GM04504 (cell line): ENCODE measurements at places on chromosomes 12 and 14.

DNA sequence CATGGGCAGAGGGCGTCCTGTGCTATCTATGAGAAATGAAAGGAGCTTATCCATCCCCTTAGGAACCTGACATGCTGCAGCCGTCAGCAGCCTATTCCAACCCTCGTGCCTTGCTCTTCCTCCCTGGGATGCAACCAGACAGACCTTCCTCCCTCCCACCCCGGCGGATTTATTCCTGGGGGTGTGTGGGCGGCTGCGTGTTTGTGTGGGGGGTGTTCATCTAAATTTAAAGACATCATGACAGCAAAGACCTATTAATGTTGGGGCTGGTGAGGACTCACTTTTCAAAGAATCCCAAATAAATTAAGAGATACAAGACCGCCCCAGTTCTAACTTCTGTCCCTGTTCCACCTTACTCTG is 52.0 kb downstream of the WSCD2 start:
- DNase-seq, result no peak

- DNase-seq, result no peak
Measured at GRCh38 chr12:13979772-13980378, 1.5 kb downstream of the GRIN2B start.

GRCh38 chr12:262817-263216 is at the start of gene SLC6A13:
Gene SLC6A13 (minus strand): TSS chr12:262836. CDS start chr12:260052, 2,784 bp downstream.
- no peak for DNase-seq

DNA sequence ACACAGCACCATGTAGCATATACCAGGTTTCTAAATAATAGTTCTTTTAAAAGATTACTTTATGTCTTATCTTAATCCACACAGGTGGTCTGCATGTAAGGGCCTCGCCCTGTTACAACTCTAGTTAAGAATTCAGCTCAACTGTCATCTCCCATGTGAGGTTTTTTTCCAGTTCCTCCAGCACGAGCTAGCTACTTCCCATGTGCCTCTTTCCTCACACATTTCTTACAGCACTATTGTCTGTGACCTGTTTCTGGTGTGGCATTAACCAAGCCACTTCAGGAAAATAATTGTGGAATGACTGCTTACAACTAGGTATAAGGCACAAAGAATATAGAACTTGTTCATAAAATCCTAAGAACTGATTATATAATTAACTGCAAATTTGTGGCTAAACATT is 65.5 kb downstream of the SH2B3 start:
- no peak for DNase-seq

- no peak for DNase-seq
Measured at GRCh38 chr12:12975322-12976077, 23.5 kb upstream of the GPRC5D start.

DNA sequence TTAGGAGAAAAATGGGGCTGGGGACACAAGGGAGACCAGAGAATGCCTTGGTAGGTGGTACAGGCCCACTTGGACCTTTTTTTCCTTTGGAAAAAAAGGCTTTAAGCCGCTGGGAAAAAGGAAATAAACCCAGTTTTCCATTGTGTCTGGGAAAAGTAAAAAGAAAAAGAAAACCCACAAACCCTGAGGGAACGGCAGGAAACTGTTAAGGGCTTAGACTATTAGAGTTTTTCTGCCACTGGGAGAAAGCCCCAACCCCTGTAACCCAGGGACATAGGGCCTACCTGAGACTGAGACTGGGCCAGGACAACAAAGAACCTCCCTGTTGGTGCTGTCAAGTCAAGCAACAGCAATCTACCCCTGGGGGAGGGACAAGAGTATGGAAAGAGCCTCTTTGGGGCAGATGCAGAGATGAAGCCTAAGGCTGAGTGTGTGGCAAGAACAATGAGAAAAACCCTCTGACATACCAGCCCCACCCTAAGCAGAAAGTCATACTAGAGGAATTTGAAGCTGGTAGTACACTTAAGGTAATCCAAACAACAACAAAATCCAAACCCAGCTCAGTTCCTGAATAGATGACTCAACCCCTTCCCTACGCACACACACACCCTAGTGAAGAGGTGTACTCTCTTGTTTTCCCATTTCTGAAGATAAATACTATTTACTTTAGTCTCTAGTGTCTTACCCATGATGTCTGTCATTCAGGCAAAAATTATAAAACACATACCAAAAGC is 22.8 kb downstream of the ATF1 start:
- DNase-seq, result peak; percentile 79

DNA sequence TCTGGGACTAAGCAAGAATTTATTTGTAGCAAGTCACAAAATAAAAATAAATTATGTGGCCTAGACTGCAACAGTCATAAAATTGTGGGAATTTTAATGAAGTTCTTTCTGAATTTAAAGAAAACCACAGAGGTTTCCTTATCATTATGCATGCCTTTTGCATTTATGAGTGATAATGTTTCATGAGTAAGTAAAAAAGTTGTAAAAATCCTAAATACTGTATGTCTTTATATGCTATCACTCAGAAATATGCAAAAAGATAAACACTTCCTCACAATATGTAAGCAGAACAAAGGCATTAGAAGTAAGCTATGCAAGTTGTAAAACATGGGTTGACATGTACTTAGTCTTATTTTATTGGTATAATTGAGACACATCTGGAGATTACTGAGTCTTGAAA is 239.4 kb upstream of the PDE3A start:
- peak; percentile 9 for DNase-seq

DNA sequence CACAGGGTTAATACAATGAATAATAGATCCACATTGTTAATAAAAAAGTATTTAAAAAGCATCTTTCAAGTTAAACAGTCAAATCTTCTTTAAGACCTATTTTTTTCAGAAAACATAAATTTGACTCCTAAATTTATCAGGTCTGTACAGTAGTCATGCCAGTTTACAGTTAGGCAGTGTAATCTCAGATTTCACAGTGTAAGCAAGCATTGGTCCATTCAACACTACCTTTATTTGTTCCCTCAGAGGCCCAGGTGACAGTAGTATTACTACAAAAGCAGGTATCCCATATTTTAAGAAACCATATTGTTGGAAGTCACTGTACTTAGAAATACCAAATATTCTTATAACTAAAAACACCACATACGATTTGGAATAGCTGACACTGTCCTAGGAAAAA is 6.1 kb downstream of the ATP2B1 start:
- no peak for DNase-seq

DNA sequence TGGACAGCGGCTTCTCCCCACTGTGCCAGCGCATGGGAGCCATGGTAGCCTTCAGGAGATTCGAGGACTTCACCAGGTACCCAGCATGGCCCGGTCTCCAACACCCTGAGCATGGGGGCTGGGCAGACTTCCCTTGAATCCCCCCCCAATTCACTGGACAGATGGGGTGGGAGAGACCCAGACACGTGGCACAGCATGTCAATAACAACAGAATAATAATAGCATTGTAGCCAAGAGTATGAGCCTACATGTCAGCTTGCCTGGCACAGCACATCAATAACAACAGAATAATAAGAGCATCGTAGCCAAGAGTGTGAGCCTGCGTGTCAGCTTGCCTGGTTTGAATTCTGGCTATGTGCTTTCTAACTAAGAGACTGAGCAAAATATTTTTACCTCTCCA is 76.4 kb downstream of the FOXN4 start:
- no peak for DNase-seq

DNA sequence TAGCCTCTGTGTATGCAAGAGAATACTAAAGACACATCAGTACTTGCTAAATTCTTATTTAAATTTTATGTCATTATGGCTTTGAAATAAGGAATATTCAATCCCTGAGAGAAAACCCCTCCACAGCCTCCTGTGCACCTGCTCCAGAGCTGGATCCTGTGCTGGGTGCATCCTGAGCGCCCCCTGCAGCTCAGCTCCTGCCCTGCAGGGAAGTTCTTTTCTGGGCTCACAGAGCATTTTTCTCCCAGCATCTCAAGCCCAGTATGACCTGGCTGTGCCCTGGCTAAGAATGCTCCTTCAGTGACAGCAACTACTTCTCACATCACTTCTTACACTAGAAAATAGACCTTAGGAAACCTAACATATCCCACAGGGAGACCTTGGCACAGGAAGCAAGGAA is 1211.7 kb downstream of the TMEM121 start:
- no peak for DNase-seq

DNA sequence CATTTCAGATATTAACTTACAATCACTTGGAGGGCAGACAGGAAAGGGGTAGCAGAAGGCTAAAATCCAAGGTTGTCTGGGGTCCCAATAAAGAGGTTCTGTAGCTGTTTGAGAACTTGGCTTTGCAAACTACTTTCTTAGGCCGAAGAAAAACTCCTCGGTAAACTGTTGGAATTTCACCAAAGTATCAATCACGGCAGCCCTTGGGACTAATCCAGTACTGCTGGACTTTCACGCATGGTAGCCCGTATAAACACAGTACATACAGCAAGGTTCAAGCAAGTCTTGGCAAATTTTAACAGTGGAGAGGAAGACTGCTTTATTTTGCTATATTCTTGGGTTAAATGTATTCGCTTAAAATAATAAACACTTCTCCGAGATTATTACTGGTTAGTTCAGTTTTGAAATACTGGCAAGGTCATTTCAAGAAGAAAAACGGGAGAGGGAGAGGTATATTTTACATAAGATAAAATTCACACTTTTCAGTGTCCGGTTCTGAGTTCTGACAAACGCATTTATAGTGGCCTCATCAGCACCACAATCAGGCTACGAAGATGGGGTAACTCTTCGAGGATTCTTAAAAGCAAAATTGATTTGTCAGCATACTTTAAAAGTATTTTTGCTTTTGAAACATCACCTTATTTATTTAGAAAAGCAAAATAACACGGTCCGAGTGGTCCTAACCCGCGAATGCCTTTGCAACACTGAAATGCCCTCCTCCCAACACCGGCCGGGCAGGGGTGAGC is 1.3 kb downstream of the SETD3 start:
- DNase-seq, result no peak

DNA sequence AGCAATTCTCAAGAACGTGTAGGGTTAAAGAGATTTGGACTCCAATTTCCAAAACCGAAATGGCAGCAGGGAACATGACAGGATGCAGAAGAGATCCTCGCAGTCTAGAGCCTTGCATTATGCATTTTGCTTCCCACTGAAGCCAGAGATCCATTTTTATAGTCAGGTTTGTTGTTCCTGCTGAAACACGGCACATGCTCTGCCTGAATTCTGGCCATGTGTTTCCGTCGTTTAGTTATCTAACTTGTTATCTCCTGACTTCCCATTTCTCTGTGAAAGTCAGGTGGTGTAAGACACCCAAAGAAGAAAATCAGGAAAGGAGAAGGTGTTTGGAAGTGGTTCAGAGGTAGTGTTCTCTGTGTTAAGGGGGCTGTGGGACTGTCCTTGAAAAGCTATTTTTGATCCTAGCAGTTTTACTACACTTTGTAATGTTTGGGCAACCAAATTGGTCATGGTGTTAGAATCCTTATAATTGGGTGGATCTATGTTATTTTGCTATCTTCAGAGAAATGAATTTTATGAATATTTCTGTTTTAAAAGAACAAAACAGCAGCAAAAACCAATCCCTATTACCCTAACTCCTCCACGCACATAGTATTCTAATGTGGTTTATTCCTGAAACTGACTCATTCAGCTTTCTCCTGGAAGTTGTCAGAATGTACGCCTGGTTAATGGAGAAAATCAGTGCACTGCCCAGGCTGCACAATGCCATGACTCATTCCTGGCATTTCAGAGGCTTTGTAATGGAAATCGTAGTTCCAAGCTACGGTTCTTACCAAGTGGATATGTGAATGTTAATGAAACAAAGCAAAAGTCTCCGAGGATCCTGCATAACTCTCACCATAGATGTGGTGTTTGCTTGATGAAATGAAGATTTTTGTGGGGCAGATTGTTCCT is 110.1 kb downstream of the SAMD4A start:
- DNase-seq, result peak; percentile 89

DNA sequence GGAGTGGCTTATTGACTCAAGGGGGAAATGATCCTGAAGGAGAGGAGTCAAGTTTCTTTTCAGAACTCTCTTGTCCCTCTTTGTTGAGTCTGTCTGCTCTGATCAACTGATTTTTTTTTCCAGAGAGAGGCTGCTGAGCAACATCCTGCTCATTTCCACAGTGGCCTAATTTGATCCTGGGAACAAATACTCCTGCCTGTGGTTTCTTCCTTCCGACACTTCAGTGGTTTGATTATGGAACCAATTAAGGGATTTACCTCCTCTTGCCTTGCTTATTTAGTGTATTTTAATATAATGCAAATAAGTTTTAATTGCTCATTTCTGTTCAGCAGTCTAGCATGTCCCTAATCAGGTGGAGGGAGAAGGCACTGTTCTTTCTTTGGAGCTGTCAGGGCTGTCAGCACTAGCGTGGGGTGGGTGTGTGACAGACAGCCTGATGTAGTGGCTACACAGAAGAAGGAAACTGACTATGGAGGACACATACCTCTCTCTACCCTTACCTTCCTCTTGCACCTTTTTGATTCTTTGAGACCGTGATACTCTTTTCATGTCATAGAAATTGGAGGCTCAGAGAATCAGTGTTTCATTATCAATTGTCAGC is 344.9 kb upstream of the STXBP6 start:
- no peak for DNase-seq

DNA sequence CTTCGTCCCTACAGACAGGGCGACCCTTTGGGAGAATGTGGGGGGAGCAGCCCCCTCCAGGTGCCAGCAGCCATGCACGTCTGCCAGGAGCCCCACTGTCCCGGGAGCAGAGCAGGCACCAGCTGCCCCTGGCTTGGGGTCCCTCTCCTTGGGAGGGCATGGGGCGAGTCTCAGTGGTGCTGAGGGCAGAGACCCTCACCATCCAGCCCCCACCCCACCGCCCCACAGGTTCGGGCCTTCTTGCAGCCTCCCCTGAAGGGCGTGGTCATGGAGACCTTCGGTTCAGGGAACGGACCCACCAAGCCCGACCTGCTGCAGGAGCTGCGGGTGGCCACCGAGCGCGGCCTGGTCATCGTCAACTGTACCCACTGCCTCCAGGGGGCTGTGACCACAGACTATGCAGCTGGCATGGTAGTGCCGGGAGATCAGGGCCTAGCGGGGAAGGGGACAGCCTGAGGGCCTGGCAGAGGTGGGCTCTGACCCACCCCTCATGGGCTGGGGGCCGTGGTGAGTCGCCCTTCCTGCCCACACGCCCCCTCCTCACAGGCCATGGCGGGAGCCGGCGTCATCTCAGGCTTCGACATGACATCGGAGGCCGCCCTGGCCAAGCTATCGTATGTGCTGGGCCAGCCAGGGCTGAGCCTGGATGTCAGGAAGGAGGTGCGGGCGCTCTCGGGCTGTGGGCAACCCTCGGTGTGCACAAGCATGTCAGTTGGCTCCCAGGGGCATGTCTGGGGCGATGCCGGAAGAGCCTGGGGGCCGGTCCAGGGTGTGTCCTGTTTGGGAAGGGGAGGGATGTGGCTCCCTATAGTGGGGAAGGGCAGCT is 18.8 kb downstream of the ASPG start:
- no peak for DNase-seq

DNA sequence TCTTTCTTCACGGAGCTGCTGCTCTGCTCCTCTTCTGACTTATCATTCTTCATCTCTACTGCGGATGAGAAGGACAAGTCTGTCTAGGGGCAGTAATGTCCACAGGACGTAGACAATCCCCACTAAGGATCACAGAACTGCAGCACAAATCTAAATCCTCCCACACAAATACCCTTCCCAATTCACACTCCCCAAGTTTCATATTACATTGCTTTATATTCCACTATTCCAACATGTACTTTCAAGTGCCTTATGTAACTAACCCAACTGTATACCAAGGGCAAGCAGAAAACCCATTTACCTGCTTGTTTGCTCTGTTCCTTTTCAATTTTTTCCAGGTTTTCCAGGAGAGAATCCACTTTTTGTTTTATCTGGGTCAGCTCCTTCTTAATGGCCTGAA is 55.6 kb upstream of the OR5AU1 start:
- DNase-seq, result no peak
